Kidney capillary endothelial cell (primary cell): ENCODE measurements at places on chromosomes 6 and 20.

GRCh38 chr20:59151820-59152219, 11.8 kb upstream of the ZNF831 start:
- DNase-seq = no peak

- no peak for DNase-seq
Observed at GRCh38 chr6:105539911-105540310, 137.0 kb upstream of the PREP start.

- DNase-seq = no peak
Observed at GRCh38 chr20:42549496-42549895, 640.2 kb downstream of the PTPRT start.

GRCh38 chr20:63000958-63001357, 5.8 kb downstream of the BHLHE23 start:
- DNase-seq = no peak
